ENCODE measurements at places on chromosomes 7 and 10.

GRCh38 chr7:26409661-26410547 is 118.2 kb downstream of the SNX10 start:
- no peaks in the 10 kb centered on the region for H3K27me3 ChIP-seq

DNA sequence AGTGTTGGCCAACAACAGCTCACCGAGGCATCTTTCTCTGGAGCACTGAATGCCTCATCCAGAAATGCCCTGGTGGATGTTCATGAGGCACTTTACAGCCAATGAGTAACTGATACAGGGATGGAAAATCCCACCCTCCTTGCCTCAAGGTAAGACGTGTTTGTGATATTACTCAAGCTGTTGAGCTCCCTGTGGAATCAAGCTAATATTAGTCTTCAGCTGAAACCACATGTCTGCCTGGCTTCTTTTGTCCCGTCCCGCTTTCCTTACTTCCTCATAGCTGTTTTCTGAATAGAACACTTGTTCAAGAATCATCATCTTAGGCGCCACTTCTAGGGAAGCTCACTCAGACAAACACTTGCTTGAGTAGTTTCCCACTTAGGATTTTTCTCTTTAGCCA is 422.4 kb downstream of the INHBA start:
- H3K27ac ChIP-seq, result no peak overlapping the region
- no peak for DNase-seq
- peaks cover 2% of the 10 kb centered on the region for H3K4me1 ChIP-seq

DNA sequence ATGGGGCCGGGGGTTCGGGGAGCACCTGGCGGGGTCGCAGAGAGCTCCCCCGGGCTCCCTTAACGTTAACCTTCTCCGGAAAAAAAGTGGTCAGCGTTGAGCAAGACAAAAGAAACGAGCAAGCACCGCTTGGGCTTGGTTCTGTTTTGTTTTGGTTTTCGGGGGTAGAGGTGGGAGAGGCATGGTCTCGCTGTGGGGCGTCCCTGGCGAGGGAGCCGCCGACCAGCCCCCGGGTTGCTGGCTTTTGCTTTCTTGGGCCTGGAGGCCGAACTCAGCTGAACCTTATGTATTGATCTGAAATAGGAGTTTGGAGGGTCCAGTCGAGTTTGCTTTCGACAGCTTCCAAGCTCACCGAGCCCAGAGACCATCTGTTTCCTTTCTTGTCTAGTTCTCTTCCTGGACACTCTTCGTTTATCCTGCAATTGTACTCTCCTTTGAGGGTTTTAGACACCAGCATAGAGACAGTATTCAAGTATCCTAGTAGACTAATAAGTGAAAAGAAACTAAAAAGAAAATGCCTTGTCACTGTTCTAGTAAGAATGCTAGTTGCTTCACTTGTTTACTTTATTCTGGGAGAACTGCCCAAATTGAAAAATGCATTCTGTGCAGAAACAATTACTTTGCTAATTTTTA is 980 bp downstream of the FHIP2A start:
- H3K27me3 ChIP-seq, result no peaks in the 10 kb centered on the region
- H3K36me3 ChIP-seq, result peaks cover 4% of the 10 kb centered on the region
- peak overlapping the region; percentile 96 for H3K4me3 ChIP-seq
- peaks cover 10% of the 10 kb centered on the region for H3K4me1 ChIP-seq

DNA sequence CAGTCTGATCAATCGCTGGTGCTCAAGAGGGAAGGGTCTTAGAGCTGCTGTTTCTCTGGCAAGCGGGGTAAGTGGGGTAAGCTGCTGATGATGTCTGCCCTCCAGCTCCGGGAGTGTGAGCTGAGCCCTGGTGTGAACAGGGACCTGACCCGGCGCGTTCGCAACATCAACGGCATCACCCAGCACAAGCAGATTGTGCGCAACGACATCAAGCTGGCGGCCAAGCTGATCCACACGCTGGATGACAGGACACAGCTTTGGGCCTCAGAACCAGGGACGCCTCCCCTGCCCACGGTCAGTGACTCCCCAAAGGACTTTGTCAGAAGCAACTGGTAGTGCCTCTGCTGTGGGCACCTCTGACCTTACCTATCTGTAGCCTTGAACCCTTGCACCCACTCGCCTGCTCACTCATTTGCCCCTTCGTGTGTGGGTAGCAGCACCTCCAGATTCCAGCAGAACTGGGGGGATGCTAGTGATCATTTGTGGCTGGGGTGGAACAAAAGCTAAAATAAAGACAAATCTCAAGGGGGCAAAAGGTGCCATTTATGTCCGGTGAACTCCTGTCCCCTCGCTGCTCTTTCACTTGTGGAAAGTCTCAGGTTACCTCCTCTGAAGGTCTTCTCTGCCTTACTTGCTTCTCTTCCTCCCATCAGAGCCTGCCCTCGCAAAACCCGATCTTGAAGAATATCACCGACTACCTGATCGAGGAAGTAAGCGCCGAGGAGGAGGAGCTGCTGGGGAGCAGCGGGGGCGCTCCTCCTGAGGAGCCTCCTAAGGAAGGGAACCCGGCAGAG is 3.2 kb downstream of the UFSP1 start:
- no peak overlapping the region for H3K4me3 ChIP-seq
- peak overlapping the region; percentile 65 for H3K27ac ChIP-seq
- DNase-seq, result no peak
- H3K36me3 ChIP-seq, result peaks cover 43% of the 10 kb centered on the region

DNA sequence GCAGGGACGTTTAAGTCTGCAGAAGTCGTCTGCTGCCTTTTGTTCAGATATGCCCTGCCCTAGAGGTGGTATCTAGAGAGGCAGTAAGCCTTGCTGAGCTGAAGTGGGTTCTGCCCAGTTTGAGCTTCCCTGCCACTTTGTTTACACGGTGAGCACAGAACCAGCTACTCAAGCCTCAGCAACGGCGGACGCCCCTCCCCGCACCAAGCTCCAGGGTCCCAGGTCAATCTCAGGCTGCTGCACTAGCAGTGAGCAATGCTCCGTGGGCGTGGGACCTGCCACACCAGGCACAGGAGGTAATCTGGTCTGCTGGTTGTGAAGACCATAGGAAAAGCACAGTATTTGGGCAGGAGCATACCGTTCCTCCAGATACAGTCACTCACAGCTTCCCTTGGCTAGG is 148.1 kb upstream of the LAMB4 start:
- peaks cover 2% of the 10 kb centered on the region for H3K36me3 ChIP-seq
- H3K27ac ChIP-seq, result no peak overlapping the region
- H3K4me3 ChIP-seq, result no peak overlapping the region
- no peak for DNase-seq
- no peaks in the 10 kb centered on the region for H3K4me1 ChIP-seq
- H3K27me3 ChIP-seq, result no peaks in the 10 kb centered on the region

- no peaks in the 10 kb centered on the region for H3K4me1 ChIP-seq
- no peaks in the 10 kb centered on the region for H3K27me3 ChIP-seq
- no peak for DNase-seq
- H3K36me3 ChIP-seq, result no peaks in the 10 kb centered on the region
- no peak overlapping the region for H3K27ac ChIP-seq
- H3K4me3 ChIP-seq, result no peak overlapping the region
Measured at GRCh38 chr7:137454246-137454724, 110.8 kb upstream of the PTN start.

DNA sequence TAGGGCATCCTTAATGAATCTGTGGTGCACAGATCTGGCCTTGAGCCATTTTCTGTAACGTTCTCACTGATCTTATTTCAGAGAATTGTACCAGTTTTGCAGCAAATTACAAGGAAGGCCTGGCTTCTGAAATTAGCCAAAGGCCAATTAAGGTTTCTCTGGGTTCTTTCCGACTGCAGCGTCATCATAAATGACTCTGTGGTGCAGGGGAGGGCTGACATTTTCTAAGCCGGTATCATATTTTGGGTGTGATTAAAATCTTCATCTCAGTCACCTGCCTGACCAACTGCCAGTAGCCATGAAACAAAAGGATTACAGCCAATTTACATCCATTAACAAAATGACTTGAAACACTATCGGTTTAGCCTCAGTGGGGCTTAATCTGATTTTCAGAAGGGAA is 363.7 kb downstream of the ADRA2A start:
- DNase-seq, result no peak
- no peak overlapping the region for H3K4me3 ChIP-seq
- peaks cover 3% of the 10 kb centered on the region for H3K27me3 ChIP-seq
- H3K4me1 ChIP-seq, result no peaks in the 10 kb centered on the region
- H3K36me3 ChIP-seq, result no peaks in the 10 kb centered on the region

- H3K27me3 ChIP-seq, result no peaks in the 10 kb centered on the region
- DNase-seq, result no peak
- H3K27ac ChIP-seq, result no peak overlapping the region
- no peaks in the 10 kb centered on the region for H3K4me1 ChIP-seq
- H3K36me3 ChIP-seq, result peaks cover 14% of the 10 kb centered on the region
Measured at GRCh38 chr7:133822001-133822641, 305.0 kb upstream of the LRGUK start.

DNA sequence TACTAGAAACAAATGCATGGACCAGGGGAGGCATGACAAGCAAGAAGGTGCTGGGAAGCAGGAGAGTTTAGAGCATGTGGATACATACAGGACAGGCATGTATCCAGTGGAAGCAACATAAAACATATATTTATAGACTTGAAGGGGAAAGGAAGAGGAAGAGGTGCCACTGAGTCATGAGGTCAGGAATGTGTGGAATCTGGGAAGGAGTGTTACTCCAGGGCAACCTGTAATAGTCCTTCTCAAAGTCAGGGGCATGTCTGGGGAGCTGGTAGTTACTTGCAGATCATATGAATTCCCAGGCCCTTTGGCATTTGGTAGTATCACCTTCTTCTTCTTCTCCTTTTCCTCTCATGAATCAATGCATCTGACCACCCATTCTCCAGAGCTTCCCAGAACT is 246.6 kb downstream of the XPNPEP1 start:
- H3K36me3 ChIP-seq, result no peaks in the 10 kb centered on the region
- H3K4me3 ChIP-seq, result no peak overlapping the region
- no peaks in the 10 kb centered on the region for H3K4me1 ChIP-seq
- peaks cover 6% of the 10 kb centered on the region for H3K27me3 ChIP-seq
- no peak for DNase-seq
- H3K27ac ChIP-seq, result no peak overlapping the region

DNA sequence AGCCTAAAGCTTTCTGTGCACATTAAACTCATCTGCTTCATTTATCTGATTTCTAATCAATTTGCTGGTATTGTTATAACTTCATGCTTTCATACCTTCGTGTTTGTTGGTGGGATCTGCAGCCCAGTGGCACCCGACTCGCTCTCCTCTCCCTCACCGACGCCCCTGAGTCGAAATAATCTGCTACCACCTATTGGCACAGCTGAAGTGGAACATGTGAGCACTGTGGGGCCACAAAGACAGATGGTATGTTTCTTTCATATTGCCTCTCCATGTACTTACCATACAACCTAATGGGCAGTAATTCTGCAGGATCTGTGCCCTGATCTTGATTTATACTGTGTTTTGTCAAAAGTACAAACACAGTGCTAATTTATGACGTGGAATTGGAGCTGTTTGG is 12.4 kb downstream of the DNAJC9 start:
- no peaks in the 10 kb centered on the region for H3K4me1 ChIP-seq
- DNase-seq, result no peak
- peak overlapping the region; percentile 62 for H3K27ac ChIP-seq
- no peak overlapping the region for H3K4me3 ChIP-seq

DNA sequence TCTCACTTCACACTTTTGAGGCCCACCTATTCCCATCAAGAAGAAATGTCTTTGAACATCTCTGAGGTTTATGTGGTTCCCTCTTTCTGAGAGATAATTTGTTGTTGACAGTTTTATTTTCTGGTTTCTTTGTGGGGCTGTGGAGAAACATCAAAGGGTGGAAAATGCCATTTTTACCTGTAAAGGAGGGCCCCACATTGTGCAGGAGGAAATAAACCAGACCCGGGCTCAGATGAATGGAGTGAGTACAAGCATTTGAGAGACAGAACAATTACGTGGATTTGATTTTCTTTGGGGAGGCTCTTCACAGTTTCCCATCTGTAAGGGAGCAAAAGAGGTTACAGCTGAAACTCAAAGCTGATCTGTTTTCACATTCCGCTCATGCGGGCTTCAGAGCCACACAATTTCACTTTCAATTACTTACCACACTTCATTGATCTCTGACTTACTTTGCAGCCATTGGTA is 29.8 kb downstream of the ITPRIP start:
- DNase-seq, result no peak
- peaks cover 5% of the 10 kb centered on the region for H3K27me3 ChIP-seq
- peaks cover 1% of the 10 kb centered on the region for H3K4me1 ChIP-seq

DNA sequence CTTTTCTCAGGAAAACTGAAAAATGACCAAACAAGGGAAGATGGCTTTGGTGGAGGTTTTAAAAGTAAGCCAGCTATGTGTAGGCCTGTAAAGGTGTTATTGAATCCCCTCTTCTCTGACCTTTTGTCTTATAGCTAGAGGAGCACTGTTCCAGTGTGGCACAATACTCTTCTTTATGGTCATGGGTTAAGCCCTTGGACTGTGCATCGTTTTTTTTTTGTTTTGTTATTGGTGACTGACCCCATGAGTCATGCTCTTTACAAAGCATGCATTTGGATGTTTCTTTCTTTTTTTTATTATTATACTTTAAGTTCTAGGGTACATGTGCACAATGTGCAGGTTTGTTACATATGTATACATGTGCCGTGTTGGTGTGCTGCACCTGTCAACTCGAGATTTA is 19.6 kb upstream of the FAM25A start:
- H3K36me3 ChIP-seq, result no peaks in the 10 kb centered on the region
- no peak for DNase-seq
- no peaks in the 10 kb centered on the region for H3K27me3 ChIP-seq
- no peak overlapping the region for H3K4me3 ChIP-seq
- H3K27ac ChIP-seq, result no peak overlapping the region

GRCh38 chr10:9554321-9554720 is 1463.4 kb upstream of the CELF2 start:
- no peaks in the 10 kb centered on the region for H3K4me1 ChIP-seq
- no peak overlapping the region for H3K27ac ChIP-seq
- no peaks in the 10 kb centered on the region for H3K36me3 ChIP-seq
- no peak for DNase-seq

DNA sequence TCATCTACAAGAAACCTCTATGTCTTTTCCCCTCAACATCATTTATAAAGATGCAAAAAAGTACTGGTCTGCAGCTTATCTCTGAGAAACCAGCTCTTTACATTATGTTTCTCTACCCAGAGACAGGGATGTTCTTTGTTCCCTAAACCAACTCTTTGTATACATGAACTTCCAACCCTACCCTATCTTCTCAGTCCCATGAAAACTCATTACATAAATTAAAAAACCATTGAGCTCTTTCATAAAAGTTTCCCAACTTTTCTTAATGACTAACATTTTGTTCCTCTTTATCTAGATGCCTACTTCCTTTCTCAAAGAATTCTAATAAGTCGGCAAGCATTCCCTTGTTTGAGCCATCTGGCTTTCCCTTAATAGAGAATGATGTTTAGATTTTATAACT is 192.8 kb upstream of the AGK start:
- H3K36me3 ChIP-seq, result no peaks in the 10 kb centered on the region
- peaks cover 8% of the 10 kb centered on the region for H3K4me1 ChIP-seq
- H3K27me3 ChIP-seq, result no peaks in the 10 kb centered on the region

- H3K36me3 ChIP-seq, result peaks cover 4% of the 10 kb centered on the region
- DNase-seq, result no peak
- H3K27me3 ChIP-seq, result no peaks in the 10 kb centered on the region
- no peak overlapping the region for H3K4me3 ChIP-seq
- no peaks in the 10 kb centered on the region for H3K4me1 ChIP-seq
Measured at GRCh38 chr10:43623351-43623750, 17.1 kb downstream of the ZNF485 start.

- H3K36me3 ChIP-seq, result no peaks in the 10 kb centered on the region
- no peak overlapping the region for H3K4me3 ChIP-seq
- no peak overlapping the region for H3K27ac ChIP-seq
- peaks cover 7% of the 10 kb centered on the region for H3K4me1 ChIP-seq
Measured at GRCh38 chr7:22700559-22701002, 26.4 kb upstream of the IL6 start.

GRCh38 chr7:139752604-139753003 is 25.2 kb downstream of the HIPK2 start:
- peak overlapping the region; percentile 63 for H3K27ac ChIP-seq
- H3K4me3 ChIP-seq, result no peak overlapping the region
- no peaks in the 10 kb centered on the region for H3K27me3 ChIP-seq
- peaks cover 2% of the 10 kb centered on the region for H3K36me3 ChIP-seq
- no peak for DNase-seq

Measured in progenitor cell of endocrine pancreas (in vitro differentiated cells).